Osteoblast (primary cell): ENCODE measurements at places on chromosomes 7 and 10.

GRCh38 chr10:1578392-1579140 lies 158.8 kb downstream of the ADARB2 start:
- no peak for DNase-seq

DNA sequence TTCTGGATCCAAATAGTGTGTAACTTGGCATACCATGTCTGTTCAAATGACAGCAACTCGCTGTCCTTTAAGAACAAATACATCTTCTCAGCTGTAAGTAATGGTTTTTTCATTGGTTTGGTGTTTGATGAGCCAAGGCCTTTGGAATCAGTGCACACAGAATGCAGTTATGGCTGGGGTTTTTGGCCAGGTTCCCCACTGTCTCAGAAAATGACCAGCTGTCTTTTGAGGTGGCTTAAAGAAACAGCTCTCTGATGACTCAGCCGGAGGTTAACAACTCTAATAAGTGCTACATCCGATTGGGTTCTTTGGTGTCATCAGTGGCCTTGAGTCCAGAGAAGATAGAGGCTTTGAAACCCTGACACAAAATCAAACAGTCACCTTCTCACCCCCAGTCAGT lies 688.4 kb downstream of the REEP3 start:
- DNase-seq, result no peak

GRCh38 chr7:133676805-133677370 lies 424.0 kb downstream of the EXOC4 start:
- no peak for DNase-seq

GRCh38 chr7:151987748-151988529 lies 31.7 kb downstream of the GALNTL5 start:
- DNase-seq, result peak; percentile 83

- DNase-seq, result no peak
These were observed 221.3 kb upstream of the FRMD4A start for GRCh38 chr10:14552015-14552414.
